ENCODE measurements at places on chromosomes 7 and 10.

GRCh38 chr10:114103284-114103683, 59.6 kb downstream of the ADRB1 start:
- DNase-seq, result no peak

DNA sequence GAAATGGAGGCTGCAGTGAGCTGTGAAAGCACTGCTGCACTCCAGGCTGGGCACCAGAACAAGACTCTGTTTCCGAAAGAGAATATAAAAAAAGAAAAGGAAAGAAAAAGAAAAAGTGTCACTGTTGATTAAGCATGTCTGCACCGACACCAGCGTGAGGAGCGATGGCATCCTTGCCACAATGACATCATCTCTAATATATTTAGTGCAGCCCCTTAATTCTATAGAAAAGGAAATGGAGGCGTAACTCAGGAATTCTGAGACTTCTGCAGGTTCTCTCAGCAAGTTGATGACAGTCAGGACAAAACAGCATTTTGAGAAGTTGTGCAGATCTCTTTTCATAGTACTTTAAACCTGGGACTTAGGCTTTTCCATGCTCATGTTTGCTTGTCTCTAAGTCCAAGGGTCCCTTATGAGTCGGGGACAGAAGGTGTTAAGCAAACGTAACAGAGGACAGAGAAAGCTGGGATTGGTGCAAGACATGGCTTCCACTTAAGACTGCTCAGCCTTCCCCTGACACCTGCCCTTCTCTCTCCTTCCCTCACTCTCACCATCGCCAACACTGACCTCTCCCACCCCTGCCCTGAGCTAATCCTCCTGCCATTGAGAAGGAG, 16.9 kb upstream of the ANKRD1 start:
- DNase-seq, result no peak

DNA sequence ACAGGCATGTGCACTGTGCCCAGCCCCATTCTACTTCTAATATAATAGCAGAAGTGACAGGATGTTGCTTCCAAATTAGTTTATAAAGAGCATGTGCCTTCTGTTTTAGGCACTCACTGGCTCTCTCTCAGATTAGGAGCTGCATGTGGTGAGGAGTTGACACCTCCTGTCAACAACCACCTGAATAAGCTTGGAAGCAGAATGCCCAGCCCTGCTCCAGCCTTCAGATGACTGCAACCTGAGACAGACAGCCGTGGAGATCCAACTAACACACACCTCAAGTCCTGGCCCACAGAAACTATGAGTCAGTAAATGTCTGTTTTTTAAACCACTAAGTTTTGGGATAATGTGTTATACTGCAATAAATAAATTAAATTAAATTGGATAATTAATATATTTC, 54.5 kb downstream of the PARD3 start:
- no peak for DNase-seq

GRCh38 chr10:101691081-101691480, 3.9 kb downstream of the FBXW4 start:
- no peak for DNase-seq

GRCh38 chr7:35691366-35691765, 3.6 kb downstream of the HERPUD2 start:
- DNase-seq, result no peak

- DNase-seq, result no peak
Observed at GRCh38 chr7:156218544-156219306, 406.5 kb upstream of the SHH start.

GRCh38 chr10:101575091-101575490, 13.0 kb downstream of the POLL start:
- no peak for DNase-seq

GRCh38 chr10:93907059-93907458, 13.3 kb downstream of the SLC35G1 start:
- DNase-seq, result no peak

DNA sequence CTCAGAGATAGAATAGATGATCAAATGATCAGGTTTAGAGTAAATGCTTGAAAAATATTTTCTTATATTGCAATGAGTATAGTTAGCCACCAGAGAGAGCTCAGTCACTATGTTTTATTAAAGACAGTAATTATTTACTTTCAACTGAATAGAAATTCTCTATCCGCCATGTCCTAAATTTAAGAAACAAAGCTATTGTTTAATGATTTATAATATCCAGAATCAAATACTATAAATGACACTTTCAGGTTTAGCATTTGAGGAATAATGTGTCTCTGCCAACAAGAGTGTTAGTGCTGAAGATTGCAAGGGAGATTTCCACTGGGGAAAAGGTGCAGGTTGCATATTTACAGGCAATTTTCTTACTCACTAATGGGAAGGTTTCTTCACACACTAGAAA, 184.7 kb downstream of the DGKB start:
- no peak for DNase-seq

DNA sequence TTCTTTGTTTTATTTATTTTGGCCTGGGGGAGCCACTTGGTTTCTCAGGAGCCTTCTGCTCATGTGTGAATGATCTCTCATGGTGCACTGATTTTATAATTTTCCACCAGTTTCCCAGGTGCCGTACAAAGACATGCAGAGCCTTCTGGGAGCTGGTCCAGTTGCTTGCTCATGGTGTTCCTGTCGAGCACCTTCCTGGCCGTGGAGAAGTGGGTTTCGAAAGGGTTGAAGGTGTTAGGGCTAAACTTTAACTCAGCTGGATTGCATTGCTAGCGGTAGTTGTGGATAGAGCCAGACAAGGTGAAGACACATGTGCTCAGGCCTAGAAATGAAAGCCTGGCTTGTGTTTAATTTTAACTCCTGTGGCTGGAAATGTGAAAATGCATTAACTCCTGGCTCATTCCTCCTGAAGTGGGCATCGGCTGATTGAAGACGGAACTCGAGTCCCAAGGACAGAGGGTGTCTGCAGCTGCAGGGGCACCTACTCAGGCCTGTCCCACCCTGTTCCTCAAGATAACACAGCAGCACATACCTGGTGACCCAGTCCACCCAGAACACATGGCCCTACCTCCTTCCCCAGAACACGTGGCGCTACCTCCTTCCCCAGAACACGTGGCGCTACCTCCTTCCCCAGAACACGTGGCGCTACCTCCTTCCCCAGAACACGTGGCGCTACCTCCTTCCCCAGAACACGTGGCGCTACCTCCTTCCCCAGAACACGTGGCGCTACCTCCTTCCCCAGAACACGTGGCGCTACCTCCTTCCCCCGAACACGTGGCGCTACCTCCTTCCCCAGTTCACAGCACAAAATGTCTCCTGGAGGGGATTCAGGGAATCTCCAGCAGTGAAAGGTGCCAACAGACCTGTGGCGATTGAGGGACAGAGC, 133.2 kb downstream of the WDR37 start:
- no peak for DNase-seq

GRCh38 chr10:69960988-69961880, 91.4 kb upstream of the MACROH2A2 start:
- DNase-seq, result no peak

DNA sequence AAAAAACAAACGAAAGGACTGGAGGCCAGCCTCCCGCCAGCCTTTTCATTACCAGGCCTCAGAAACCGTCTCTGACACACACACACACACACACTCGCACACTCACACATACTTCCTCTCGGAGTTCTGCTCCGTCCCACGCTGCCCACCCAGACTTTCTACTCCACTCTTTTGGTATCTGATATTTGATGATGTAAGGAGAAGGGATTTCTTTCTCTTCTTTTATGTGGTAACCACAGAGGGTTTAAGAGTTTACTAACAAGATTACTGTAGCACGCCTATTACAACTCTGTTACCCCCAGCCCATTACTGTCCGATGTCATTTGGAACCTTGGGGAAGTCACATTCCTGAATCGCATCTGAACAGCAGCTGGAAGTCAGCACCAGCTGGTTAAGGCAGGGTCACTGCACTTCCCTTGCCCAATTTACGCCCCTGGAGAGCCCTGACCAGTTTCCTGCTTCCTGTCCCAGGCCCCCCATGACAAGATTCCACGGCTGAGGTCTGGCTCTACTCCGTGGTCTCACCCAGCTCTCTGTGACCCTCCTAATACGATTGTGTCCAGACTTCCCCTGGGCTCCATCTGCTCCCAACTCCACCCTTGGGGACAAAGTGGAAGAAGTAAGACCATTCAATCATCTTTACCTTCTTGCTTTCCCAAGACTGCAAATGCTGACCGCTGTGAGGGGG, 1.1 kb downstream of the DENND2A start:
- DNase-seq, result no peak

DNA sequence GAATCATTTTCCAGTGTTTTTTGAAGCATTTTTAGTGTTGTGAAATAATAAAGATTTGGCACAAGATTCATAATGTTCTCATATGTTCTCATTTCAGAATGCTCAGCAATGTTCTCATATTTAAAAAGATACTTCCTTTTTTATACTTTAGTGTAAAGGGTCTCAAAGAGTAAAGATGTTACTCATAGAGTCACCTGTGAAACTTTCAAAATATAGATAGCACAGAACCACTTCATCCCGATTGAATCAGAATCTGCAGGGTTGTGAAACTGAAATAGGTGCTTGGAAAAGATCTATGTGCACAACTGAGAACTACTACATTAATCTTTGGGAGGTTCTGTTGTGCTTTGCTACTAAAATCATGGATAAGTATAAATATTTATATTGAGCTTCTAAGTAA, 144.7 kb downstream of the MDFIC start:
- no peak for DNase-seq

- no peak for DNase-seq
Observed at GRCh38 chr7:82105463-82105862, 335.6 kb upstream of the HGF start.

- DNase-seq, result no peak
Observed at GRCh38 chr10:31607481-31607880, 288.5 kb downstream of the ZEB1 start.

DNA sequence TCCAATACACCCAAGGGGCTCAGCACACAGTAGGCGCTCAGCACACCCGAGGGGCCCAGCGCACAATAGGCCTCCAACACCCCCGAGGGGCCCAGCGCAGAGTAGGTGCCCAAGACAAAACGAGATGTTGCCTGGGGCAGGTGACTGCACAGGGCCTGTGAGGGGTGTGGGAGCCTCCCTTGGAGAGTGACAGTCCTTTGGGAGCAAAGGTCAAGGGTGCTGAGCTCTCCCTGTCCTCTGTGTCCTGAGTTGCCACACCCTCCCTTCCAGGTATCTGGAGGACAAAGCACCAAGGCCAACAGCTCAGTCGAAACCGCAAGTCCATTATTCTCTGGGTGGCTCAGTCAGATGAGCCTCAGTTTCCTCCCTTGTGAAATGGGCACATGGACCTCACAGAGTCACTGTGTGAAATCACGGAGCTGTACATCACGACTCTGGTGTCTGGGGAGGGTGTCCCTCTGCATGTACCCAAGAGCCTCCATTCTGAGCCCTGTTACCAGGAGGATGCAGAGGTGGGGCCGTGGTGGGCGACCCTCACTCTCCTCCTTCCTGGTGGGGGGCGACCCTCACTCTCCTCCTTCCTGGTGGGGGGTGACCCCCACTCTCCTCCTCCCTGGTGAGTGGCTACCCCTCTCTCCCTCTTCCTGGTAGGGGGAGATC, 81.3 kb downstream of the FOXL3 start:
- no peak for DNase-seq

DNA sequence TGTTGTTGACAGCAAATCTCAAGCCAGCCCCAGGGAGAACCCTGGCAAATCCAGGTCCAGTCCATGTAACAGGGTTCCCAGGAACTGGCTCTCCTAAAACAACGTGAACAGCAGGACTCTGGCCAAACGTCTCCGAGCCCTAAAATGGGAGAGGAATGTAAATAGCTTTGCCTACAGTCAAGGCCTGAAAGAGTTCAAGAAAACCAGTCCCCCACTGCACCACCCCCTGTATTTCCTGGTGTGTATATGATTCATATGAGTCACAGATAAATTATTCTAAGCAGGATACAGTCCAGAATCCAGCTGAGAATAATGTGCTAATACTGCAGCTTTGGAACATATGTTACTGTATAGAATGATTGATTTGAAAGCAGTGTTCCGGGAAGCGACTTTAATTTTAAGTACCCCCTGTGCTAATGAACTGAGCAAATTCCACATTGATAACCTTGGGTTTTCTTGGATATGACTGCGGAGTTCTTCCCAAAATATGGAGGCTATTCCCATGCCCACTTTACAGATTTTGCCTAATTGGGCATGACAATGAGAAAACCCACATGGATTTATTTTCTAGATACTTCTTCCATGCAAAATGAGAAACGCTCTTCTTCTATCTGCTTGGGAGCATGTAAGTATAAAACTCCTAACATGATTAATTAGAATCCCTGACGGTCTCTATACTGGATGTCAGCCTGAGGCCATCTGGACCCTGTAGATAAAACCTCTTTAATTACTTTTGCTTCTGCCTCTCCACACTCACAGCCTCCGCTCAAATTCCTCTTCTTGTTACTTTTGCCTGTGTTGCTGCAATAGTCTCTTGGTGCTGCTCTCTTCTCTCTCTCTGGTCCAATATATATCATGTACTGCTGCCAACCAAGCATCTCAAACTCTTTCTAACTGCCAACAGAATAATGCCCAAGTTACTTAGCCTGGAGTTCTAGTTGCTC, 50.2 kb downstream of the LAMB4 start:
- DNase-seq, result no peak

DNA sequence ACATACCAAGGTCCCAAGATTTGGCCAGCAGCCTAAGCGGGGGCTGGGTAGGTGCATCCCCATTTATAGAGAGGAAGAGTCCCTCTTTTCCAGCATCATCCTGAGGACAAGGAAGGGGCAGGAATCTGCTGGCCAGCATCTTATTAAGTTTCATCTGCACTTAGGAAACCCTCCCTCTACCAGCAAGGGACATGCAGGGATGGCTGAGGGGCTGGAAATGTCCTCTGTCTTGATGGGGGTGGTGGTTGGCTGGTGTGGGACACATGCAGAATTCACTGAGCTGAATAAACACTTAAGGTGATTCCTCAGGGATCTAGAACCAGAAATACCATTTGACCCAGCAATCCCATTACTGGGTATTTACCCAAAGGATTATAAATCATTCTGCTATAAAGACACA, 42.1 kb downstream of the NOD1 start:
- DNase-seq, result no peak

DNA sequence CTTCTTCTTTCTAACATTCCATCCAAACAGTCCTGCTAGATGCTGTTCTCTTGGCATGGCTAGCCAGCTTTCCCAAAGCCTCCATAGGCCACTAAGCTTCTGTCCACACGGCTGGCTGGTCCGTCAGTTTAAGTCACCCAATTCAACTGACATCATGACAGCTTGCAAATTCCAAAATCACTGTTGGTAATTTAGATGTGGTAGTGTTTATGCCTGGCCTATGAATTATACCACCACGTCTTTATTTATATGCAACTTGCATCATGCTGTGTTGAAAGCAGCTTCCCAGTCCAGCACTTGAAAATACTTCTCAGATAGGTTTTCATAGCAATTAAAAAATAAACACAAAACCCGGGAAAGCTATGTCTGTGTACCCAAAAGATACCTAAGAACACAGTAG, 2.2 kb upstream of the VIM start:
- DNase-seq, result no peak
